Suprapubic skin (tissue), 4 donors: ENCODE measurements at places on chromosomes 5 and 9. TPM values are rescaled to one million over a fixed set of nuclear protein-coding genes. Genes with fewer than 3 reads are reported as not detected.

DNA sequence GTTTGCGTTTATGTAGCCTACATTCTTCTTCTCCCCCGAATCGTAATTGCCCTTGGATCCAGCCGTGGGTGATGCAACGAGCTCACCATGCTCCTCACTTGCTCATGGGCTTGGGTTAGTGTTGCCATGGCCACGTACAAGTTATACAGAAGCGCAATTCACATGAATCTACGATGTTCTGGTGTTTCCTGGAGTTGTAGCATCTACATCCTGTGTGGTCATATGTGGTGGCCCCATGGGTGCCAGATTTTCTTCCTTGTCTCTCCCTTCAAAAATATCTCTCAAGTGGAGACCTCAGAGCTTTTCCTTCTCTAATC lies 115.3 kb downstream of the TLE4 start:
- no peak for DNase-seq

MACROH2A1 gene
- total RNA-seq, result 251 TPM

NR3C1 gene
- 56.2 TPM for total RNA-seq

DNA sequence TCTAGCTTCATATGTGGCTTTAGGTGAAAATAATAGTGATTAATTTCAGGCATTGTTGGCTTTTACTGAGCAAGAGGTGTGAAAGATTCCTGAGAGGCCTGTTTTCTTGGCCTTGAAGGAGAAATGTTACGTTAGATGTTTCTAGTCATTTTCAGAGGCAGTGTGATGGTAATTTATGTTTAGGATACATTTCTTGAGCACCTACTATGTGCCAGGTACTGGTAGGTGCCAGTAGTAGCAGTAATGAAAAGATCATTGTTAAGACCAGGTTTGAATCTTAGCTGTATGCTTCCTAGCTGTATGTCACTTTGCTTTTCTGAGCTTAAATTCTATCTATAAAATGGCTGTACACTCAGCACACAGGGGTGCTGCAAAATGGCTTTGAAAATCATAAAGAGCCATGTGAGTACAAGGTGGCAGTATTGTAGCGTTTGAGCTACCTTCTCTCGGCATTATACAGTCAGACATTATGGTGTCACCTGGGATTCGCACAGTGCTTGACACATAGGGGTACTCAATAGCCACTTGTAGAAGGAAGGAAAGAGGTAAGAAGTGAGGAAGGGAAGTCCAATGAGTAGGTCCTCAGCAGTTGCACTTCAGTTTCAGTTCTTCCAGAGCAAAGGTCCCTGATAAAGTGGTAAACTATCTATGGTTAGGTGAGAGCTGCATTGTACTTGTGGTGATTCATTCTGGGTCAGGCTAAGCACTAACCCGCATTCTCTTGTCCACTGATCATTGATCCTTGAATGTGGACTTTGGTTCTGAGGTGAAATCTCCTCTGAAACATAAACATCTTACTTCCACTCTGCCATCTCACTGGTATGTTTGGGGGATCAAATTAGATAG lies 166.5 kb upstream of the NR3C1 start:
- no peak for DNase-seq

DNA sequence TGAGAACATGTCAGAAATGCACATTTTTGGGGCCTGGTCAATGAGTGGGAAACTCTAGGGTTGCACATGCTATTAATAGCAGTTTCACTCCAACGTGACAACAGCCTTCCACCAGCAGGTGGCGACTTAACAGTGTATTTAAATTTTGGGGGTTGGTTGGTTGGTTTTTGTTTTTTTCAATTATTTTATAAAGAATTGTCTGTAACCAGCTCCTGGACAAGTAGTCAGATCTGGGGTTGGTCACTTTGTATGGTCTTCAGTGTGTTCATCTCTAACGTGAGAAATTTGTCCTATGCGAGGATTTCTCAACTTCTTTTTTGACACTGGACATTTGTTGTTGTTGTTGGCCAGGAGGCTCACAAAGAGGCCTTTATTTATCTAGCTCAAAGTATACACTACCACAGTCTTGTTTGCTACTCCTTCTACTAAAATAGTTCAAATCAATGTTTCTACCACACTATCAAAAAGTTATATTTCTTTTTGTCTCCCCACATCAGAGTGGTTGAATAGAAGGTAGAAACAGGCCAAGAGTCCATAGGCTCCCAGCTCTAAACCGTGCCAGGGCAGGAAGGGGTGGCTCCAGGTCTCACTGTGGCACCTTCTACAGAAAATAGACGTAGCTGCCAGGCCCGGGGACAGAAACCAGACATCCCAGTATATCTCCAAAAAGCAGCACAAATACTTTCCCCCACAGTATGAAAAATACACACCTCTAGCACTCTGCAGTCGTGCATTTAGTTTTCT lies 110.4 kb downstream of the TRPM6 start:
- DNase-seq, result peak; percentile 70

DNA sequence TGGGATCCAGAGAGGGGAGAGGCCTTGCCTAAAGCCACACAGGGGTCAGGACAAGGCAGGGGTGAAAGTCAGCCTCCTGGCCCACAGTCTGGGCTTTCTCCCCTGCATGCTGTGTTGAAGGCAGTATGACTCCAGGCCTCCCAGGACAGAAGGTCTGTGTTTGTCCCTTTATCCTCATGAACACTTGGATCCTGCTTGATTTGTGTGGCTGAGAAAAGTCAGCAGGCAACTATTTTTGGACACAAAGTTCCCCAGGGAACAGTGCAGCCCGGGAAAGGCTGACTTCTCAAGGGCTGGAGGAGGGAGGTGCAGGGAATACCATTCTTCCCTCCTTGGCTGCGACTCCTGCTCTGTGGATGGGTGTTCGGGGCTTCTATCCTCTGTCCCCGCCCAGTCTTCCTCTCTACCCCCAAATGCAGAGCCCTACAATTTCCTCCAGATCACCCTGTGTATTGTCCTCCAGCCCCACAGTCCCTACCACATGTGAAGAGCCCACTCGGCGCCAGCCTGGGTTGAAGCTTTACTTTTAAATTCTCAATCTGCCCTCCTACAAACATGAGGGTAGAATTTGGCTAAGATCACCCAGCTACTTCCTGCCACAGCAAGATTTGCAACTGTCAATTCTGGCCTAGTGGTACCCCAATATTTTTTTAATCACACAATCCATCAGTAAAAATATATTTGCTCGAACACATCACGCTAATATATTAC lies 4.1 kb downstream of the AKNA start:
- DNase-seq, result no peak

GRCh38 chr5:80864706-80865435 lies 95.3 kb upstream of the RASGRF2 start:
- DNase-seq, result no peak

FOXD4L4 gene
- total RNA-seq, result not detected

GRCh38 chr9:69645488-69645887 lies 26.7 kb downstream of the APBA1 start:
- peak; percentile 78 for DNase-seq

FAXDC2 gene
- total RNA-seq, result 28.8 TPM

DPYSL3 gene
- total RNA-seq, result 12.0 TPM

- no peak for DNase-seq
Measured at GRCh38 chr9:99475401-99476065, 253.5 kb downstream of the SEC61B start.

DNA sequence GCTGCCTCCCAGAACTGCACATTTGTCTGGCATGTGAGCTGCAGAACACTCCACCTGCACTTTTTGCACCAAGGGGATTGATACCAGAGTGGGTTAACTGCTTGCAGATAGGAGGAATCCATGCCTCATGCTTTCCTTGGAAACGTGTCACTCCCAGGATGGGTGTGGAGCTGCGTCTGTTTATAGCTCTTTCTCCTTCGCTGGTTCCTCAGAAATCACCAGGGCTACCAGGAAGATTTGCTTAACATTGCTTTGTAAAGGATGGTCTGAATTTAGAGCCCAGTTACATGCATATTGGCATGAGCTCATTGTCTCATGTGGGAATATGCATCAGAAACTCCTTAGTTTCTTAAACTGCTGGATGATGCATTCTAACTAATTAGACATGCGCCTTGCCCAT lies 234.6 kb downstream of the GADD45G start:
- no peak for DNase-seq

GRCh38 chr9:2066312-2067273 lies 51.4 kb downstream of the SMARCA2 start:
- no peak for DNase-seq

IL3 gene
- total RNA-seq, result not detected

- no peak for DNase-seq
Measured at GRCh38 chr9:96493757-96494156, 43.8 kb downstream of the HABP4 start.

- DNase-seq, result peak; percentile 61
Measured at GRCh38 chr5:129906177-129906887, 2.1 kb downstream of the CHSY3 start.

PTGDS gene
- total RNA-seq, result 20.1 TPM

GPX3 gene
- 389 TPM for total RNA-seq

- DNase-seq, result peak; percentile 79
Measured at GRCh38 chr5:88889189-88890069, 6.4 kb upstream of the MEF2C start.

WDR38 gene
- total RNA-seq, result not detected

VLDLR gene
- total RNA-seq, result 1.1 TPM

GRCh38 chr5:72510610-72511181 lies 3.5 kb upstream of the ZNF366 start:
- no peak for DNase-seq

DNA sequence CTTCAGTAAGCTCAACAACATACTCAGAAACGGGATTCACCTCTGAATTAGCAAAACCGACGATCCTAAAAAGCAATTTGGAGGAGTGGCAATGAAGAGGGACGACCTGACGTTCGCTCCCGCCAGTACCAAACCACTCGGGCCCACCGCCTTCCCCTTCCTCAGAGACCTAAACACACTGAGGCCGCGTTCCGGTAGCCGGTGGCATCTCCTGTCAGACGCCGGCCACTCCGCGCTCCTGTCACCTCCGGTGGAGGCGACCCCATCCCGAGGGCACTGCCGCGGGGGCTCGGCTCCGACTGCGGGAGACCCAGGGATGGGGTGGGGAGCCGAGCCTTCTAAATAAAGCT lies 617 bp downstream of the PPP6C start:
- no peak for DNase-seq

- DNase-seq, result no peak
Measured at GRCh38 chr9:117485176-117485575, 70.3 kb upstream of the ASTN2 start.

GRCh38 chr9:136847826-136848392 lies 1.3 kb upstream of the PHPT1 start:
- peak; percentile 95 for DNase-seq

DNA sequence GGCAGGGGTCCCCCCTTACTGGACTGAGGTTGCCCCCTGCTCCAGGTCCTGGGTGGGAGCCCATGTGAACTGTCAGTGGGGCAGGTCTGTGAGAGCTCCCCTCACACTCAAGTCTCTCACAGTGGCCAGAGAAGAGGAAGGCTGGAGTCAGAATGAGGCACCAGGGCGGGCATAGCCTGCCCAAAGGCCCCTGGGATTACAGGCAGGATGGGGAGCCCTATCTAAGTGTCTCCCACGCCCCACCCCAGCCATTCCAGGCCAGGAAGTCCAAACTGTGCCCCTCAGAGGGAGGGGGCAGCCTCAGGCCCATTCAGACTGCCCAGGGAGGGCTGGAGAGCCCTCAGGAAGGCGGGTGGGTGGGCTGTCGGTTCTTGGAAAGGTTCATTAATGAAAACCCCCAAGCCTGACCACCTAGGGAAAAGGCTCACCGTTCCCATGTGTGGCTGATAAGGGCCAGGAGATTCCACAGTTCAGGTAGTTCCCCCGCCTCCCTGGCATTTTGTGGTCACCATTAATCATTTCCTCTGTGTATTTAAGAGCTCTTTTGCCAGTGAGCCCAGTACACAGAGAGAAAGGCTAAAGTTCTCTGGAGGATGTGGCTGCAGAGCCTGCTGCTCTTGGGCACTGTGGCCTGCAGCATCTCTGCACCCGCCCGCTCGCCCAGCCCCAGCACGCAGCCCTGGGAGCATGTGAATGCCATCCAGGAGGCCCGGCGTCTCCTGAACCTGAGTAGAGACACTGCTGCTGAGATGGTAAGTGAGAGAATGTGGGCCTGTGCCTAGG lies at the start of gene CSF2:
CSF2 (plus strand) TSS at position 559 of the 783 bp plus-strand sequence; CDS start at position 594, 35 bp downstream.
- no peak for DNase-seq

DNA sequence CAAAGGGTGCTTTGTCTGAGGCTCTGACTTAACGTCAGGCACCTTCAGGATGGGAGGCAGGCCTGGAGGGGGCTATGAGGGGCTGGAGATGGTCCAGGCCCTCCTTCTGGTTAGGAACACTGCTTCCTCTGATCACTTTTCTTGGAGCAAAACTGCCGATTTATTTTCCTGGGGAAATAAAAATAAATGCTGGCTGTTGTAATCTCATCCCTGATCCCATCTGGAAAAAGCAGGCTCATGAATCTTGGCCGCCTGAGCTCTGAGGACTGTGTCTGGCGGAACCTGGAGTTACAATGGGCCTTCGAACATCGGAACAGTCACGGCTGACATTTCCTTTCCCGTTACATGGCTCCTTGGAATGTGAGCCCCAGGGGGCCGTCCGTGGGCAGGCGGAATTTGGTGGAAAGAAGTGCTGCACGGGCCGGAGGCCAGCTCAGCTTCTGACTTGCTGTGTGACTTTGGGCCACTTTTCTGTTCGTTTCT lies 157.8 kb downstream of the RGS3 start:
- DNase-seq, result peak; percentile 88
